Effector memory CD4-positive, alpha-beta T cell (primary cell): ENCODE measurements at places on chromosomes 3 and 15.

DNA sequence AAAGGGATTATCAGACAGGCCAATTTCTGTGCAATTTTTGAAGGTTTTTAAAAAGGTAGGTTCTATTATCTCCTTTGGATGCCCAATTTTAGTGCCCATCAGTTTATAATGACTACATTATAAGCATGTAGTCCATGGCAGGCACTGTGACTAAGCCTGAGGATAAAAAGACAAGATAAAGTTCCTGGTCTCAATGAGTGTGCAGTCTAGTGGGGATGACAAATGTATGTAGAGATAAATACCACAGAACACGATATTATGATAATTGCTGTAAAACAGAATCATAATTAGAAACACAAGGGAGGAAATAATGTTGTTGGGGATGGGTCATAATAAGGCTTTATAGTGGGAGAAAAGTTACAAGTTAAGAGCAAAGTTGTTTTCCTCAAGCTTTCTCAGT lies 163.1 kb downstream of the ZNF385D start:
- no peak for DNase-seq

GRCh38 chr15:84822653-84823281 lies 5.6 kb downstream of the ALPK3 start:
- no peak for DNase-seq

GRCh38 chr15:76150513-76150912 lies 90.7 kb downstream of the TMEM266 start:
- DNase-seq = no peak

DNA sequence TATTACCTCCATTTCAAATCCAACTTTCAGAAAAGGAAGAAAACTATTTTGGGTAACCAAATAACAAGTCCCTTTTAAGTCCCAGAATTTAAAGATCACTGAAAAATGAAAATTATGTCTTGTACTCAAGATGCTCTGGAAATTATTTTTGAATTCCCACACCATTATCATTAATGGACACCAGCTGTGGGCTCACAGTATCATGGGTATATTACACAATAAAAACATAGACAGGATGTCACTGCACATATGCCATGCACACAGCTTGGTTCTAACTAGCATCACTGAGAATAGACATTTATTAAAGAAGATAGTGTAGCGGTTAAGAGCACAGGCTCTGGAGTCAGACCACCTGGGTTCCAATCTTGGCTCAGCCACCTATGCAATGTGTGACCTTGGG lies 130.4 kb downstream of the FRMD5 start:
- DNase-seq = no peak

GRCh38 chr15:96337365-96338023 lies 7.0 kb downstream of the NR2F2 start:
- no peak for DNase-seq
